ENCODE measurements at places on chromosomes 12 and 14. TPM values are rescaled to one million over a fixed set of nuclear protein-coding genes. Genes with fewer than 3 reads are reported as not detected.

Gene CEBPE
- total RNA-seq = 1.8 TPM

Gene PRB3
- total RNA-seq = not detected

DNA sequence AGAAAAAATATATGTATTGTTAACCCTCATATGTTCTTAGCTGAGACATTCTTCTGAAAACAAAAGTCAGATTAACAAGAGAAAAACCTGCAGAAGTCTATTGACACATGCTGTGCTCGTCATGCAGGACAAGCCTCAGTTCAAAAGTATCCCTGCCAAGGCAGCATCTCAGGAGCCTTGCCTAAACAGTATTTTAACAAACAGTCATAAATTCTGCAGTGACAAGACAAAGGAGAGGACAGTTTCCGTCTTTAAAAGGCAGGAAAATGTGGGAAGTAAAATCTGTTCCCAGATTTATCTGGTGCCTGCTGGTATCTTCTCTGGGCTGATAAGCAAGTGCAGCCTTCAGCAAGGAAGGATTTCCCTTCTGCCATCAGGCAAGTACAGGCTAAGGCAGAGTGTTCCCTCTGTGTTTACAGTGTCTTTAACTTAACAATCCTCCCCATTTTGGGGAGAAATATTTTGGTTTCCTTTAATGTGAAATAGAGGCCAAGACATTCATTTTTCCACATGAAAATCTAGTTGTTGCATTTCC lies 480.2 kb upstream of the CCDC196 start:
- no peak for DNase-seq

DNA sequence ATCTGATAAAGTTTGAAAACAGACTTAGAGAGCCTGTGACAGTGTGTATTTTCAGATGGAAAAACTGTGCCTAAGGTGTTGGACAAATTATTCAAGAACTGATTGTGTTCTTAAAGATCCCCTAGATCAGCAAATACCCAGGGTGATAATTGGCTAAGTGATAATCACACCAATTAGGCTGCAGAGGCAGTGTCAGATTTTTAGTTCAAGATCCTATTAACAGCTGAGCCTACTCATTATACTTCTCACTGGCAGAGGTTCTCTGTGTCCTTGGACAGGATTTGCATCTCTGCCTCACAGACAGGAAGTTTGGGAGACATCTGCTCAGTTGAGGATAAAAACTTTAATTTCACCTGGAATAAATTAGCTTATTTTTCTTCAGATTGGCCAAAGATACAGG lies 4.3 kb upstream of the FGD4 start:
- no peak for DNase-seq

DNA sequence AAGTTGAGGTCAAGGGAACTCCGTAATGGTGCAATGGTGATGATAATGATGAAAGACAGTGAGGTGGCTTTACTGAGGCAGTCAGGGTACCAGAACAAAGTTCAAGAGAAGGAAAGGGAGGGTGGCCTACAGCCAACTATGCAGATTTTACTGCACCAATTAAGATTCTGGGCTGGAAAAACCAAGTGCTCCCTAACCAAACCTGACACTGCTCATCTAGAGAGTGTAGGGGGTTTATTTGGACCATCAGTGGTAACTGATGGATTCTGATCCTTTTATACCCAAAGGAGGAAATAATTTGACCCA lies 387 bp downstream of the LRRC9 start:
- DNase-seq = no peak

Gene NFATC4
- not detected for total RNA-seq

DNA sequence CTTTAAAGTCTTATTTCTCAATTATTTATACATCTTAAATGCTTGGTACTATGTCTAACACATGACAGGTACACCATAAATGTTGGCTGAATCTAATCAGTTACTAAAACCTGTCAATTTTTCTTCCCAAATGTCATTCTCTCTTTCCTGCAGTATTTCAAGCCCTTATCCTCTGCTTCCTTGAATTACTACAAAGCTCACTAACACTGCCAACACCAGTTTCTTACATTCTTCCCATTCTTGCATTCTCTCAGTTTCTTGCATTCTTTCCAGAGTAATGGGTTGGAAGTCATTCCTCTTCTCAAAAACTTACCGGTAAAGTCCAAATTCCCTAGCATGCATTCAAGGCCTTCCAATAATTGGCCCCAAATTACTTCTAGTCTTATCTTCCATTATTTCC lies 9.6 kb upstream of the SMARCC2 start:
- no peak for DNase-seq

Gene KRT79
- not detected for total RNA-seq

DNA sequence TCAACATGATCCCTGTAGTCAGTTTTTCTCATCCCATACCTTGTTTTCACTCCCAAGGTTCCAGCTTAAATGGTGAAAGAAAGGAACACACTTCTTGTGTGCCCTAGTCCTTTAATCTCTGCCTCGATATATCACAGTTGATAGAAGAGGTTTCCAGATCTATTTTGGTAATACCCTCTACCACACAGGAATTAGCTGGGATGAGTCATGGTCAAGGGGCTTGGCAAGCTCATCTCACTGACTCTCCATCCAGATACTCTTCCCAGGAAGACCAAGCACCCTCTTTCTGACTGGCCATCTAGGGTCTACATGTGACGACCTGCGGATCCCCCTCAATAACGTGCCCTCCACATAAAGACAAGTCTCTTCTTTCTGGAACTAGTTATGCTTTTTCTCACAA lies 277.9 kb downstream of the ITPR2 start:
- DNase-seq = no peak

GRCh38 chr12:70648831-70649230 lies 11.6 kb upstream of the PTPRB start:
- no peak for DNase-seq

Gene FAM90A1
- not detected for total RNA-seq

Gene TULP3
- total RNA-seq = 8.1 TPM

DNA sequence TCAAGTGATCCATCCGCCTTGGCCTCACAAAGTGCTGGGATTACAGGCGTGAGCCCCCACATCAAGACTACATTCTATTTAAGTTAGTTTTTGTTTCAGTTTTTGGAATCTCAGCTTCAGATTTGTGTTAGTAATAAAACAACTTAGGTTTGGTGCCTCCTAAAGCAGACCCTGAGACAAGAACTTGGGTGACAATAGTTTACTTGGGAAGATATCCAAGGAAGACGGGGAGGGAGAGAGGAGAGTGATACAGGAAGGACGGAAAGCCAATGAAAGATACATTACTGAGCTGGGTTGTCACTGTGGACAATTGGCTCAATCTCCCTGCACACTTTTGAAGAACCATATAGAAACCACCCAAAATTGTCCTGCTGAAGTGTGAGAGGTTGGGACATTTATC lies 22.6 kb upstream of the PTGR2 start:
- no peak for DNase-seq

- no peak for DNase-seq
Measured at GRCh38 chr14:77305696-77306095, 15.0 kb downstream of the POMT2 start.

DNA sequence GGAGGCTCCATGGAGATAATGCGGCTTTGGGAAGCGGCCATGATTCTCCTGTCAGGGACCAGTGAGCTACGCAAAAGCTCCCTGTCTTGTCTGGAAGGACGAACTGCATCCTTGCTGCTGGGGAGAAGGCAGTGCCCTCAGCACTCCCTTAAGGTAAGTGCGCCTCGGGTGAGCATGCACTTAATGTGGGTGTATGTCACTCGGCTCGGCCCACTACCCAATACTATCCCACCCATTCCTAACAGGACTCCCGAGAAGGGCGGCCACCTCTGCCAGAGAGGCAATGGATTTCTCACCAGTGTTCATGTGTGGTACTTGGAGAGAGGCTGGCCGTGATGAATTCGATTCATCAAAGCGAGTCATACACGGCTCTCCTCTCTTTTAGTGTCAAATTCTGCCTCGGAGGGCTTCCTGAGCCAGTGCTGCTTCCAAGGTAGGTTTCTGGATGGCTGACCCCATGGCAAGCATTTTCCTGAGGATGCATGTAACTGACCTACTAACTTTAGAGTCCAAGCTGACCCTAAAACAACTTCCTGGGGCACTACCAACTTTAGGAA lies 151.7 kb upstream of the RTL1 start:
- DNase-seq = no peak

DNA sequence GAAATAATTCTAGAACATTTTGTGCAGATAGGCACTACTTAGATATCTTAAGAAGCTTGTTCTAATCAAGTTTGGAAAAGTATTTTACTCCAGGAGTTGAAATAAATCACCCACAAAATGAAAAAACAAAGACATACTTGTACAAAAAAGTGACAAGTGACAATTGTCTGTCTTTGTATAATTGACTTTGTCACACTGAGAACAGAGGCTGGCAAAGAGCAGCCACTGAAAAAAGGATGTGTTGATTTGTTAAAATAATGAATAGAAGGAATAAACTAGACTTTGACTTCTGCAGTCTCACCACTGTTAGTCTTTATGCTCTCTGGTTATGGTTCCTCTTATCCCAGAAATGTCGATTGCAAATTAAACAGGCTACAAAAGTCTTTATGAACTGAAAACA lies 77.6 kb downstream of the PTPRR start:
- no peak for DNase-seq

DNA sequence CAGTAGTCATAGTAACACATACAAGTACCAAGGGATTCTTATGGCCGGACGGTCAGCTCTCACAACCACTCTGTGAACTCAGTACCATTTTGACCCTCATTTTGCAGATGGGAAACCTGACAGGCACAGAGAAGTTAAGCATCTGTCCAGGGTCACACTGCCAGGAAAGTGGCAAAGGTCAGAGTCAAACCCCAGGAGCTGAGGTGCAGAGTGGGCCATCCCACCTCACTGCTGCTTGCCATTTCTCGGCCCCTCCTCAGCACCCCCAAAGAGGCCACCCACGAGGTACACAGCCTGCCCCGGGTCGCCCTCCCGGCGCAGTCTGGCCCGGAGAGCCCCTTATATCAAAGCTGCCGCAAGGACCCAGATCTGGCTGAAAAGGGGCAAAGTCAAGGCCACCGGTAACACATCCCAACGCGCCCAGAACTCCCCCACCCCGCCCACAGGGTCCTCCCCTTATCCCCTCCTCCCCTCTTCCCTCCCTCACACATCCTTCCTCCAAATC lies 1.7 kb downstream of the NCOR2 start:
- DNase-seq = no peak

Gene VWF
- 0.23 TPM for total RNA-seq

DNA sequence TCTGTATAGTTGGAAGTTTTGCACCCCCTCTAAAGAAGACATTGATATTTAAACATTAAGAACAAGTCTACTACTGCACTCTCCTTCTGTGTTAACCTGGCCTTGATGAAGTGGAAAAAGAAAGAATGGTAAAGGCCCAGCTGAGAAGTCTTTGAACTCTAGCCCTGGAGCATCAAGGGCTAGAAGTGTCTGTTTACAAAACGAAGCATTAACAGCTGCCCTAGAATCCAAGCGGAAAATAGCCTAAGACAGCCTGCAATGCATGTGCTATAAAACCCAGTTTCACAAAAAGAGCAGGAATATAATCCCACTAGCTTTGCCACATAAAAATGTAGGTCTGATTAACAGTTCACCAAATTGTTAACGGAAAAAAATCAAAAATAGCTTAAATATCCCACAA lies 60.5 kb downstream of the NUMB start:
- no peak for DNase-seq

Gene CLEC4D
- total RNA-seq = not detected

Gene ANKS1B
- not detected for total RNA-seq

GRCh38 chr14:75443203-75443969 lies 15.6 kb downstream of the JDP2 start:
- DNase-seq = no peak

Gene PAN2
- total RNA-seq = 115 TPM

- no peak for DNase-seq
Measured at GRCh38 chr12:2110127-2110526, 57.3 kb downstream of the CACNA1C start.

All from activated naive CD8-positive, alpha-beta T cell treated with anti-CD3 and anti-CD28 coated beads, Interleukin-2, amount 10 ng/mL, durations not matched to agents 7 days and 5 days (primary cell).